Cerebellum (tissue), 4 donors: ENCODE measurements at places on chromosomes 12 and 14.

DNA sequence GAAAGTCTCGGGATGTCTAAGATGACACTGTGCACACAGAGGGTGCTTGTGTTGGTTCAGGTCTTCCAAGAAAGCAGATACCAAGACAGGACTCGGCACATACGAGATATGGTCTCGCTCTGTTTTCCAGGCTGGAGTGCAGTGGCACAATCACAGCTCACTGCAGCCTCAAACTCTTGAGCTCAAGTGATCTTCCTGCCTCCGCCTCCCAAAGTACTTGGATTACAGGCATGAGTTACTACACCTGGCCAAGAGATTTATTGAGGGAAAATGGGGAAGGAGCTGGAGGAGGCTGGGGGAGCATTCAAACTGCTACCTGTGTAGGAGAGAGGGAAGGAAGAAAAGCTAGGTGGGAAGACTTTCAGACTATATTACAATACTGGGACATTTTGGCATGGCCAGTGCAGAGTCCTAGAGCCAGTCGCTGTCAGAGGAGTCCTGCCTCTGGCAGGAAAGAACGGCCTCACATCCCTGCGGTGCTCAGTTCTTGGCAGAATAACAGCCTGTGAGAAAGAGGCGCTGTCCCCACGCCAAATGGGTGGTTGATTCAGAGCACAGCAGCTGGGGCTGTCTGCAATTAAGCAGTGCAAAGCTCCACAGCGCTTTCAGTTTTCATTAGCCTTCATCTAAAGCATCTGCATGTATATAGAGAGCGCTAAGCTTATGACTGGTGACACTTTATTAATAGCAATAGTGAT is 18.3 kb downstream of the SLC17A8 start:
- DNase-seq, result peak; percentile 4

GRCh38 chr14:71060274-71060673 is 153.0 kb downstream of the PCNX1 start:
- no peak for DNase-seq

- DNase-seq, result no peak
These were observed 26.5 kb downstream of the MANSC1 start for GRCh38 chr12:12323591-12323990.

DNA sequence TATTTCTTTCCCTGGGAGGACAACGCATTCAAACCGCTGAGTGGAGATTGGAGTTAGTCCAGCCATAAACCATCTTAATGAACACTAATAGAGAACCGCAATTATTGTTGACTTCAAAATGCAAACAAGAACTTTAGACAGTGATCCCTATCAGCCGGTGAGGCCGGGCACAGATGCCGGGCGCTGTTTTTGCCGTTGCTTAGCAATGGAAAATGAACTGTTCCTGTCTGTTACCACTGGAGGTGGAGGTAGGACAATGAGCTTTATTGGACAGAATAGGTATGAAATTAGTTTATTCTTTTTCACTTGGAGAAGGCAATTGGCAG is 216.8 kb downstream of the TTC8 start:
- DNase-seq, result no peak

DNA sequence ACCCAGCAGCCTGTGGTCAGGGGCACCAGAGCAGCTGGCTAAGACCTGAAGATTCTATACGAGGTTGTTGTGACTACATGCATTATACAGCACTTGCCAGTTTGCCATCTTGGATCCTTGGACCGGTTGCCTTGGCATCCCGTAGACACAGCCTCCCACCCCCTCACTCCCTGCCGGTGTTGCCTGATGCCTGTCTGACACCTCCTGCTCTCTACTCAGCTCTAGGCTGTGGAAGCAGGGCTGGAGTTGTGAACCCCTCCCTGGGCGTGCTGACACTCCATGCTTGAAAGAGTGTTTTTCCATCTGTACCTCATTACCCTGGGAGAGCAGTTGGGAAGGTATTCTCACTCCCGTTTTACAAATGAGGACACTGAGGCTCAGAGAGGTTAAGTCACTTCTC is 2.5 kb downstream of the CHGA start:
- peak; percentile 58 for DNase-seq

DNA sequence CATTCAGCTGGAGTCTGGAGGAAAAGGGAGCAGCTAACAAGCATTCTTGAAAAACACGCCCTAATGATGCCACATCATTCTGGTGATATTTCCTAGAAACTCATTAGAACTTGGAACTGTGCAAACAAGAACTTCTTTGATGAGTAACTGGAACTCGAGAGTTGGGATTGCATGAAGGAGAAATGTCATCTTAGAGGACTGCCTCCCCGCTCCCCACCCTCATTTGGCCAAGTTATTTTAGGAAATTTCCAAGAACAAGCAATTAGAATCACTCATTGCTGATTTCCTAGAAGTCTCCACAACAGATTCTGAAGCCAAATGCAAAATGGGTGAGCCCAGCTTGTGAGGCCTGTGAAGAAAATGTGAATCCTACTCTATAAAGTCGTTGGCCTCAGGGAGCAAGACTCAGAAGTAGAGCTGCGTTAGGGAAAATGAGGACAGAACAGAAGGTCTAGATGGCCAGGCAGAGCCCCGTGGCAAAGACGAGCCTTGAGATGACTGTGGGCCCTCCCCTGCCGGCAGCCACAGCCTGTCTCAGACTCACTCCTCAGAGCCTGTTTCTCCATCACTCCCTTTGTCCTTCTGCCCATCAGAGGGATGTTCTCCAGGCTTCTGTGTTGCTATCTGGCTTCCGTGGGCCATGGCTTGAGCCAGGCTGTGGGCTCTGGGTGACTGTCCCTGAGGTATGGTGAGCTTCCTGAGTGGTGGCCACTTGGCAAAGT is 38.4 kb downstream of the RTL1 start:
- no peak for DNase-seq

GRCh38 chr12:122753319-122753650 is 661 bp downstream of the DENR start:
- no peak for DNase-seq

- no peak for DNase-seq
These were observed 3.5 kb downstream of the RSRC2 start for GRCh38 chr12:122523280-122523679.

DNA sequence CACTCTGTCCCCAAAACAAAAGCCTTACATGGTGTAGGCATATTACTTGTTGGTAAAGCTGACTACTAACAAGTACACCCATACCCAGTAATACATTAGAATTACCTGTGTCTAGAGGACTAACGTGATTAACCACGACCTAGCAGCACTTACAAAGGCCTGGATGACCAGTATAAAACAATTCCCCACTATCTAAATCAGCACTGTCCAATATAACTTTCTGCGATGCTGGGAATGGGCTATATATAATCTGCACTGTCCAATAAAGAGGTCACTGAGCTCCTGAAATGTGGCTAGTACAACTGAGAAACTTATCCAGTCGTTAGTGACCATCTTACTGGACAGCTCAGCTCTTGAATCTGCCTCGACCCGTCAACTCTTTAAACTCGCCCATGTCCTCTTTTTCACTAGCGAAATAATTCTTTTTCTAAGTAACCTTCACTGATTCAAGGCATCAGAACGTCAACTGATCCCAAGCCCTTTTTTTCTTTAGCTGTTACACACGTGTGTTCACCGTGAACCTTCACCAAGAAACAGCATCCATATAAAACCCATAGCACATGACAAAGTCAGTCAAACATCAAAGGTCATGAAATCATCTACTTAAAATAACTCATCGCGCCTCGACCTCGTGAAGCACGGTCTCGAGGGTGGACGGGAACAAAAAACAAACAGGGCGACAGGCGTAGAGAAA is 905 bp upstream of the CIPC start:
- DNase-seq, result no peak

- DNase-seq, result no peak
These were observed 15.4 kb downstream of the GLTP start for GRCh38 chr12:109864916-109865315.
